ENCODE measurements at places on chromosomes 7 and 10. TPM values are rescaled to one million over a fixed set of nuclear protein-coding genes. Genes with fewer than 3 reads are reported as not detected.
A peak's percentile ranks its signal among the peaks of the same experiment; 100 is the strongest.

GRCh38 chr10:74823791-74824183 is 2.6 kb upstream of the KAT6B start:
- no peak for DNase-seq

GRCh38 chr7:43591558-43592180 is 8.8 kb downstream of the STK17A start:
- DNase-seq: no peak

- DNase-seq: peak; percentile 65
Measured at GRCh38 chr10:84825330-84825729, 496.9 kb downstream of the CCSER2 start.

DNA sequence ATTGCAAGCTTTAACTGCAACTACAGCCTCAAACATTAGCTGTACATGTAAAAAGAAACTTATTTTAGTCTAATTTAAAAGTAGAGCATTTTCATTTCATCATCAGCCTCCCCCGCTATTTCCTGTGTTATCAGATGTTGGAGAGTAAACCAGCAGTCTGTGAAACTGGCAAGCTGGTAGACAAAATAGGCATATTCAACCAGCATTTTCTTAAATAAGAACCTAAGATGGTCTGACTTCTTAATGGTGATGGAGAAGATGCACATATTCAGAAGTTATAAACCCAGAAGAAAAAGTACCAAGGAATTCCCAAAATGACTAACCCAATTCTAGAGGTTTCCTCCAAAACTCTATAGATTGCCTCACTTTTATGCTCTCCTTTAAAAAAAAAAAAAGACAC is 24.9 kb downstream of the PIK3AP1 start:
- no peak for DNase-seq

DNA sequence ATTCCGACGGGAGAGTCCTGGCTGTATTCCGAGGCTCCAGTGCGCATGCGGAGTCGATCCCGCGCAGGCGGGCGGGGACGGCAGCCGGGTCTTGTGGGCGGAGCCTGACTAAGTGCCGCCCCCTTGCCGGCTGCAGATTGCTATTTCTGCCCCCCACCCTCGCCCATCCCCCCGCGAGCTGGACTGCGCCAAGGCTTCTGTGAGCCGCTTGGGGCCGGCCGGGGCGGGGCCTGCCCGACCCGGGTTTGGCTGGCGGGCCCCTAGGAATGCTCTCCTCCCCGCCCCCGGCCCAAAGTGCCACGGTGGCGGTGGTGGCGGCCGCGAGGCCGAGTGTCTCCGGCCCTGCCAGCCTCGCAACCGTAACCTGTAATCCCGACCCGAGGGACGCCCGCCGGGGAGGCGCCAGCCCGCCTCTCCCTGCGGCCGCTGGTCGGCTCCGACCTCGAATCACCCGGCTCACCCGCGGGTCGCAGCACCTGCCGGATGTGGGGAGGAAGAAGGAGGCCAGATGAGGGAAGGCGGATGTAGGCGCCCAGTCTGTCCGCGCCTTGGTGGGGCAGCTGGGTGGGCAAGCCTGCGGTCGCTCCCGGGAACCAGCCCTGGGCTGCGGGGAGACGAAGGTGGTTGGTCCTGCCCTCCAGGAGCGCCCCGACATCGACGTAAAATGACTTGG is 702 bp upstream of the KAZALD1 start:
- DNase-seq: no peak

GRCh38 chr10:29555091-29555745 is 79.6 kb downstream of the SVIL start:
- no peak for DNase-seq

Gene KCND2
- 0.27 TPM for total RNA-seq

DNA sequence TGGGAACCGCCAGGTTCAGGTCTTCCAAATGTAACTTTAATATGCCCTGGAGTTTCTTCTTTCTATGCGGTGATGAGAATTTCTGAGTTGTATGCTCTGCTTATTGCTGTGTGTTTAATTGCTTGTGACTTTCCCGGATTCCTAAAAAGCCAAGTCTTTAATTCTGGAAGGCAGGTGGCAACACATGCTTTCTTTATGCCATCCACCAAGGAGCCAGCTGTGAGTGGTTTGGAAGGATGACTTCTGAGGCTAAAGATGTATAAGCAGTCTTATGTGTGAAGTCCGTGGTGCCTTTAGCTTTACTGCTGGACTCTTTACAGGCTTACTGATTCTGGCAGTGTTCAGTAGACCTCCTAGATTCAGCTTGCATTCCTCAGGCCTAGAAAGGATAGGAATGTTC is 3.1 kb downstream of the SDK1 start:
- DNase-seq: no peak

Gene CLCN1
- total RNA-seq: not detected

All from kidney epithelial cell (primary cell).